ENCODE measurements at places on chromosomes 6 and 20.
A peak's percentile ranks its signal among the peaks of the same experiment; 100 is the strongest.

DNA sequence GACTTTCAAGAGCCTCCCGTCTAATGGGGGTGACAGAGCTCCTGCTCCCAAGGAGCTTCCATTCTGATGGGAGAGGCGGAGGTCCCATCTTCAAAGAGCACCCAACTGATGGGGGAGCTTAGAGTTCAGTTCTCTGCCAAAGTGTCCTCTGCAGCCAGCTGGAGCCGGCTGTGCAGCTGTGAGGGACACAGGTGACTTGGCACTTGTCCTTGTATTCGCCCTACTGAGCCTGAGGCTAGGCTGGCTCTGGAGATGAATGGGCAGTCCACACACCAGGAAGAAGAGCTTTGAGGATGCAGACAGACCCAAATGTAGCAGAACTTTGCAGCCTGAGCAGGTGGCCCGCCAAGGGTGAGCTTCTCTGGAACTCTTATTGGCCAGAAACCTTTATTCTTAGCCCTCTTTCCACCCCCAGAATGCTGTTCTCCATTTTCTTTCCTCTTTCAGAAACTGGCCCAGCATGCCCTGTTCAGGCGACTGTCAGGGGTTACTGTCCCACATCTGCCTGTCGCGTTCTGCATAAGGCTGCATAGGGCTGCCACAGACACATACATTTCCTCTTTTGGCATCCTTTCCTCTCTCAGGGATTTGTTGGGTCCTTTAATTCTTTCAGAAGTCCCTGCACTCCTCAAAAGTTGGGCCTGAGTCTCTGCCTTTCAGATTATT is 108.7 kb upstream of the LRFN2 start:
- no peak for DNase-seq

GRCh38 chr6:2971420-2972218 is at the start of gene SERPINB6:
TSS of gene SERPINB6 (minus strand) at chr6:2971567. CDS start at chr6:2959332, 12,235 bp downstream.
- peak; percentile 31 for DNase-seq

- DNase-seq = no peak
Observed at GRCh38 chr20:49381558-49382493, 100.6 kb downstream of the KCNB1 start.

GRCh38 chr6:113744861-113745260 is 112.3 kb upstream of the MARCKS start:
- DNase-seq = no peak

- no peak for DNase-seq
Observed at GRCh38 chr6:157063176-157063905, 260.0 kb downstream of the TMEM242 start.

DNA sequence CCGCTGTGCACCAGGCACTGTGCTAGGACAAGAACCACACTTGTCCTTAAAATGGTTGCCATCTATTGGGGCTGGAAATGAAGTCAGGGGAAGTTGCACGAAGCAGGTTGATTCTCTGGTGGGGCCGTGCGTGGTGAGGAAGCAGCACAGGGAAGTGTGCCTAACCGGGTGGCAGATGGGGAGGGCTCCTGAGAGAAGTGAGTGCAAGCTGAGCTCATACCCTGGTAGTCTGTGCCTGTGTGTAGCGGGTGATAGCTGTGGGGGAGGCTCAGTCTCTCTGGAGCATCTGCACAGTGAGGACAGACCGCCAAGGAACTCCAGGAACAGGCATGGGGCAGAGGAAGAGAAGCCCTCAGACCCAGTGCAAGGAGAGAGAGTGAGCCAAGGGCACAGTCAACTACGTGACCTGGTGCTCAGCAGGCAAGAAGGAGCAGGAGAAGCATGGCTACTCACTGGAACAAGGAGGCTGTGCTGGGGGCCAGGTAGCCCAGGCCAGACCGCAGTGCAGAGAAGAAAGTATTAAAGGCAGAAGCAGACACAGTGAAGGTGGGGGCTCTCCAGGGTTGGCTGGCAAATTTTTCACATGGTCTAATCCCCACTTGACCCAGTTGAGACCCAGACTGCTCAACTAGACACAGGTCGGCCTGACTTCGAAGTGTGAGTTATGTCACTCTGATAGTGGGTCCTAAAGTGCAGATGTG is 155.0 kb downstream of the CDH26 start:
- DNase-seq = no peak

DNA sequence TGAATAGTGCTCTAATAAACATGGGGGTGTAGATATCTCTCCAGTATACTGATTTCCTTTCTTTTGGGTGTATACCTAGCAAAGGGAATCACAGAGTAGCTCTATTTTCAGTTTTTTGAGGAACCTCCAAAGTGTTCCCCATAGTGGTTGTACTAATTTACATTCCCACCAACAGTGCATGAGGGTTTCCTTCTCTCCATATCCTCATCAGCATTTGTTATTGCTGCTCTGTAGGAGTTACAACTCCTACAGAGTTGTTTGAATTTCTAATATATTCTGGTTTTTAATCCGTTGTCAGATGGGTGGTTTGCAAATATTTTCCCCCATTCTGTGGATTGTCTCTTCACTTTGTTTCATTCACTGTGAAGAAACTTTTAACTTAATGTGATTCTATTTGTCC is 207.9 kb downstream of the FUT9 start:
- no peak for DNase-seq
